ENCODE measurements at places on chromosomes 12 and 14.

DNA sequence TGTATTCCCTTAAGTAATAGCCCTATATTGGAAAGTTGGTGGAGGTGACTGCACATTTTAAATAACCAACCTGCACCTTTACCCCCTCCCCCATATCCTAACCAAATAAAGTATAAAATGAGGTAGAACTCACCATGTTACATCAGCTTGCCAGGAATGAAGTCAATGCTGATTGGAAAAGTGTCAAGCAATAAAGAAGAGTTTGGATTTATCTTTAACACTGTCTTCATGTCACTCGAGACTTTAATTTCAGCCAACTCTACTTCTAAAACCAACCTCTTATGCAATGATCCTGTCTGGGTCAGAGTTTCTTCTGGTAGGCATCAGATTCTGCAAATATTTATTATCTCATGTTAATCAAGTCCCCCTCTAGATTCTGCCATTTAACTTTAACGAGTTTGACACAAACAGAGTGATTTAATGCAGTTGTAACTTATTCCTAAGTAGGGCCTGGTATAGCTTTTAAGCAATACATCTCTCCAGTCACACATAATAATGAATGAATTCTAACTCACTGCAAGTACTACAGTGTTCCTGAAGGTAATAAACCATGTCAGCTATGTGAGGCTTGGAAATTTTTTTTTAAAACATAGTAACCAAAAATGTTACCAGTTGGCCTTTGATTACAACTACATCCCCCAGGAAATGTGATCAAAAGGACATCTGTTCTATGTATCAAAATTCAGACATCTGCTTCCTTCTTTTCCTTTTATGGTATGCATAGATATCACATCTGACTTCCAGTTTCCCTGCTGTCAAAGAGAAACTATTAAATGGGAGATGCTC lies 98.7 kb downstream of the ERGIC2 start:
- DNase-seq = no peak

DNA sequence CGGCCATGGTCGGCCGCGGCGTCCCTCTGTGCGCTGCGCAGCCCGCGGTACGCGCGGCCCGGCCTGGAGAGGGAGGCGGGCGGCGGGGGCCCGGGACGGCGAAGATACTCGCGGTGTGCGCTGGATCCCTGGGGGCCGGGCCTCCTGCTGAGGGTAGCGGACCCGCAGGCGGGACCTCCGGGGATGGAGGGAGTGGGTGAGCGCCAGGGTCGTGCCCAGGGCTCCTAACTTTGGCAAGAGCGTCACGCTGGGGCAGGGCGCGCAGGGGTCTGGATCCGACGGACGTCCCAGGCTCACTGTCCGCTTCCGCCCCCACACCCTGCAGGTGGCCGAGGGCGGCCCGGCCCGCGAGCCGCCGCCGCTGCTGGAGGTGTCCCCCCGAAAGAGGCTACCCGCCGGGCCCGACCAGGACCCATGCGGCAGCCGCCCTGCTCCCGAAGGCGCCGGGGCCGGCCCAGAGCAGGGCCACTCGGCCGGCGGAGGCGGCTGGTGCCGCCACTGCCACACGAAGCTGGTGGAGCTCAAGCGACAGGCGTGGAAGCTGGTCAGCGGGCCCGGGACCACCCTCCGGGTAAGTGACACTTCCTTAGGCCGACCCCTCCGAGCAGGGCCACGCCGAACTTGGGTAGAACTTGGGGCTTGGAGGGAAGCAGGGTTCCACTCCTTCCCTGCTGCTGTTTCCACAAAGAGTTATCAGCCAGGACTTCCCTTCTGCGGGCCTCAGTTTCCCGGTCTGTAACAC lies 502 bp downstream of the KIF26A start:
- DNase-seq = no peak

DNA sequence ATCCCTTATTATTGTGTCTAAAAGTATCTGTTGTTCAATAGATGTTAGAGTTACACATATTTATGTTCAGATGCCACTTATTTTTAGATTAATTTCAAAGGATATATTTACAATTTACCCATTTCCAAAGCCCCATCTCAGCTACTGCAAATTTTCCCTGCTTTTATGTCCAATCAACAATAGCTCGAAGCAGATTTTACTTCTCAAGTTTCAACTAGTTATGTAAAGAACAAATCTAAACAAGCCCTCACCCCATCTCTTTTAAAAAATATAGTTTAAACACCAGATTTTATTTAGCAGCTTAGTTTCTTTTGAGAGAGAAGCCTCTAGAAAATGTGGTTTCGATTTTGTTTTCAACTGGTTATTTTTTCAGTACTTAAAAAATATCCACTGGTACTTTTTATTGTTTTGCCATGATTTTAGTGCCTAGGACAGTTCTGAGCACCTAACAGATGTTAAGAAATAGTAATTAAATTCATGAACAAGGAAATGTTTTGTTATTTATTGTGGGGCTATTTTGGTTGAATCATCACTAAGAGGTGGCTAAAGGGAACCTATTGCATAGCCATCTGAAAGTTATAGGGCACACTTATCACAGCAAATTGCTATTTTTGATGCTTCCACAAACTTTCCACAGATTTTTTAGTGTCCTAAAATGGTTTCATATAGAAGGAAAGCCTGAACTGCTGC lies 96.2 kb upstream of the BMP4 start:
- no peak for DNase-seq

DNA sequence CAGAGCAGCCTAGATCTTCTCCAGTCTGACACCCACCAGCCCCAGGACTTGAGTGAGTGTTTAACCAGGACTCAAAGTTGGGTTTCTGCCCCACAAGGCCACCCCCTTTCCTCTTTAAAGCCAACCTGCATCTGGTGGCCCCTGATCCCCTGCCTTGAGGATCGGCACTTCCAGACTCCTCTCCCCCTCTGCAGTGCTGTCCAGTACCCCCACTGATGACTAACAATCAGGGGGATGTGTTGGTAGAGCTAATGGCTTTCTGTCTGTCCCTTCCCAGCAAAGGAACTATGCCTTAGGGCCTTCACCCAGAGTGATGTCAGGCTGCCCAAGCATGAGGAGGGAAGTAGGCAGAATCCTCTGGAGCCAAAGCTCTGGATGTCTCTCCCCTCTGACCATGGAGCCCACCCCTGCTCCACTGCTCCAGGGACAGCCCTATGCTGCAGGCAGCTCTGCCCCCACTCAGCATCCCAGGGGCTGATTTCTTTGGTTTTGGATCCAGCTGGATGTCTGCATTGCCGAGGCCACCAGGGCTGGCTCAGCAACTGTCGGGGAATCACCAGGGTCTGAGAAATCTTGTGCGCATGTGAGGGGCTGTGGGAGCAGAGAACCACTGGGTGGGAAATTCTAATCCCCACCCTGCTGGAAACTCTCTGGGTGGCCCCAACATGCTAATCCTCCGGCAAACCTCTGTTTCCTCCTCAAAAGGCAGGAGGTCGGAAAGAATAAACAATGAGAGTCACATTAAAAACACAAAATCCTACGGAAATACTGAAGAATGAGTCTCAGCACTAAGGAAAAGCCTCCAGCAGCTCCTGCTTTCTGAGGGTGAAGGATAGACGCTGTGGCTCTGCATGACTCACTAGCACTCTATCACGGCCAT lies 42.9 kb downstream of the DAD1 start:
- no peak for DNase-seq

GRCh38 chr12:28388879-28389278 lies 198.6 kb downstream of the CCDC91 start:
- DNase-seq = no peak

- DNase-seq = no peak
These were observed 51.1 kb upstream of the KRAS start for GRCh38 chr12:25301798-25302197.

- no peak for DNase-seq
These were observed 15.7 kb downstream of the FAR2 start for GRCh38 chr12:29164477-29165393.

- no peak for DNase-seq
These were observed 14.6 kb upstream of the ATP2A2 start for GRCh38 chr12:110266381-110266960.

- no peak for DNase-seq
These were observed 89.1 kb upstream of the STAC3 start for GRCh38 chr12:57340104-57340503.

GRCh38 chr14:99802301-99803105 lies 9.3 kb downstream of the EML1 start:
- no peak for DNase-seq

- DNase-seq = no peak
These were observed 20.3 kb downstream of the MTA1 start for GRCh38 chr14:105439710-105440553.

DNA sequence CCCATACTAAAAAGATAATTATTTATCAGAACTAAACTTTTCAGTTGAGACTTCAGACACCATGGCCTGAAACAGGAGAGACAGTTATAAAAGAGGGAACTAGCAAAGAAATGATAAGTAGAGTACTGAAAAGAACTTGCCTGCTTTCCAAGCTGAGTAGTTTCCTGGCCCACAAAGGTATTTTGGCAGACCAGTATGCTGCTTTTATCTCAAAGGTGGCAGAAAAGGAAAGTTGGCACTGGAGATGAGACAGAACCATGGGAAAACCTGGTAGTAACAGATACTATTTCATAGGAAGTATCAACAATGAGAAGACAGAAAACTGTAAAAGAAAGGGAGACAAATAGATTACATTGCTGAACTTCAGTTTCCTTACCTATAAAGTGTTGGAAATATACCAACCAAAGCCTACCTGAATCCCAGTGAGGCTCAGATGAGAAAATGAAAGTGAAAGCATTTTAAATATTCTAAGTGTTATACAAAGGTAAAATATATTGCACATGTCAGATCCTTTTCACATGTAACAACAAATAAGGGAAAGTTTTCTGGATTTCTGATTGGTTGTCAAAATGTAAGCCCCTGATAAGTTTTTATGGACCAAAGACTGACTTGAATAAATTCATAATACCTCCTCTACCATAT lies 155.3 kb upstream of the FSCB start:
- DNase-seq = no peak

GRCh38 chr14:74302152-74302628 lies 544 bp downstream of the ABCD4 start:
- no peak for DNase-seq

GRCh38 chr14:93712838-93713724 lies 75.2 kb downstream of the PRIMA1 start:
- no peak for DNase-seq

DNA sequence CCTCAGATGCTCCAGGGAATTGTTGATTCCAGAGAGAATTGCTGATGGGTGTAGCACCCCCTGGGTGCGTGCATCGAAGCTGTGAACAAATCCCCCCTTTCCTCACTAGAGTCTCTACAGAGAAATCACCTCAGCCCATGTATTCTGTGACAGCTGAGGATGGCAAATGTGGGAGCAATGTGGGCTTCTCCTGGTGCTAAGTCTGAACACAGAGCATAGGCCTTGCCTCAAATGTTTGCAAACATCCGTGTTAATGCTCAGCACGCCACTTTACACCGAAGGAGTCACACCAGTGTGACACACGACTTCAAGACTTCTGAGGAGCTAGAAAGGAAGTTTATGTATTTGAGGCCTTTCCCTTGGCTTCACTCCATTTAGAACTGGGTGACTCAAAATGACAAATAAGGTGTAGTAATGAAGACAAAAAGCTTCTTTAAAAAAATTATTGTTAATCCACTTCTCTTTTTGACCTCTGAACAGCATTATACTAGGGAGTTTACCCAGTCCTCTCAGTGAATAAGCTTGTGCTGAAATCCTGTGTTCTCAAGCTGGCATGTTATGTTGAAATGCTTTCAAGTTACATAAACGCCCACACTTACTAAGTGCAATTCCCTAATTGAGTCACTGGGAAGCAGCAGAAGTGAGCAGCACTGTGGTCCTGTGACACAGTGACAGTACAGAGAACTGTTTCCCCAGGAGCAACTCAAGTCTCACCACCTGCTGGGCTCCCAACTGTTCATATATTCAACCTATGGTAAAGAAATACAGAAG lies 92.9 kb downstream of the FAR2 start:
- no peak for DNase-seq

DNA sequence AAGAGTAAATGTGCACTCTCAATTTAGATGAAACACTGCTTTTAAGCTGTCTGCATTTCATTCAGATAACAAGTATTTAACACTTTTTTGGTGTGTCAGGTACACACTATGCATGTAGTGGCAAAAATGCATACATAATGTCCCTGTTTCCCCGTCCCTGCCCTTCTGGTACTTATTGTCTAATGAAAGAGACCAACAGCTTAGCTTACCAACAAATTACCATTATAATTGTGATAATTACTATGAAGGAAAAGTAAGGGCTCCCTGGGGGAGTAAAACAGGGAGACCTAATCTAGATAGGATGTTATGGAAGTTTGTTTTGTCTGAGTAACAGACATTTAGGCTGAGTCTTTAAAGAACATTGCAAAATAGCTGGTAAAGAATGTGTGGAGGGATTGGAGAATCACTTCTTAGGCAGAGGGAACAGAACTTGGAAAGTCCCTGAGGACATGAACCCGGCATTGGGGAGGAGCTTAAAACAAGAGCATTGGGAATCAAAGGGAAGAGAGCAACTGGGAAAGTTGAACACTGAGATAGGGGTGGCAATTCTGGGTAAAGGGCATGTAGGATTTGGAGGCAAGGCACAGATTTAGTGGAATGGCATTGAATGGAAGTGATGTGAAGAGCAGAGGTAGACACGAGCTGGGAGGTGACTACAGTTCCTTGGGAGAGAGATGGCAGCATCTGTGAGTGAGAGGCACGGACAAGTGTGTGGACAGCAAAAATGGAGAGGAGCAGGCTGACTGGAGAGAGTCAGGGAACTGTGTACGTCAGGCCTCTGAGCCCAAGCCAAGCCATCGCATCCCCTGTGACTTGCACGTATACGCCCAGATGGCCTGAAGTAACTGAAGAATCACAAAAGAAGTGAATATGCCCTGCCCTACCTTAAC lies 181.6 kb downstream of the GRIP1 start:
- no peak for DNase-seq

DNA sequence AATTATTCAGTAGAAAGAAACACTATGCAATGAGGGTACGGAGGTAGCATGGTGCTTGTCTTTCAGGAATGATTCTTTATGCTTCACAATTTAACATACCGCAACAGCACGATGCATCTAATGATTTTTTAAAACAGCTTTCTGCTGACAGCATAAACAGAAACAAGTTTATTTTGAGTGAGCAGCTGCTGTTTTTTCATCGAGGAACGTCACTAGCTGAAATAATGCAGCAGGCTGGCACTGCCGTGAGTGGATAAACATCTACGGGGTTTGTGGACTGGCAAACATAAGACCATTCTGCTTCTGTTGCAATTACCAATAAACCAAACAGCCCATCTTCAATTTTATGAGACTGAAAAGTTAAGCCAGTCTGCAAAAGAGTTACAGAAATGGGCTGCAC lies 871.8 kb downstream of the RPS29 start:
- no peak for DNase-seq

- no peak for DNase-seq
These were observed 43.5 kb downstream of the NEUROD4 start for GRCh38 chr12:55063291-55063690.

DNA sequence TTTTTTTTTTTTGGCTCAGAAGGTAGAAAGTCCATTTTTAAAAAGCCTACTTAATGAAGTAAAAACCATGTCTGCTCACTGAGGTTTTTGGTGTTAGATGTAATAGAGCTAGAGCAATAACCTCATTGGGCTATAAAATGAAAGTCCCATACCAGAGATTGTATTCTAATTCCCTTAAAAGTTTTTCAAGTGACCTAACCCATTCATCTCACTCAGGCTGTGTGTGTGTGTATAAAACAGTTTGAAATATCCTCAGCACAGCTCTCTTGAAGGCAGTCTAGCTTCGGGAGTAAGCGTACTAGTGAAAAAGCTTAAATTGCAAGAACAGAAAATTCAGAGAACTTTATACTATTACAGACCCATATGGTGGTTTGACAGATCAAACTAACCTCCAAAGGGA lies 313.8 kb downstream of the CEP128 start:
- DNase-seq = no peak
